ENCODE measurements at places on chromosomes 16 and 17.

DNA sequence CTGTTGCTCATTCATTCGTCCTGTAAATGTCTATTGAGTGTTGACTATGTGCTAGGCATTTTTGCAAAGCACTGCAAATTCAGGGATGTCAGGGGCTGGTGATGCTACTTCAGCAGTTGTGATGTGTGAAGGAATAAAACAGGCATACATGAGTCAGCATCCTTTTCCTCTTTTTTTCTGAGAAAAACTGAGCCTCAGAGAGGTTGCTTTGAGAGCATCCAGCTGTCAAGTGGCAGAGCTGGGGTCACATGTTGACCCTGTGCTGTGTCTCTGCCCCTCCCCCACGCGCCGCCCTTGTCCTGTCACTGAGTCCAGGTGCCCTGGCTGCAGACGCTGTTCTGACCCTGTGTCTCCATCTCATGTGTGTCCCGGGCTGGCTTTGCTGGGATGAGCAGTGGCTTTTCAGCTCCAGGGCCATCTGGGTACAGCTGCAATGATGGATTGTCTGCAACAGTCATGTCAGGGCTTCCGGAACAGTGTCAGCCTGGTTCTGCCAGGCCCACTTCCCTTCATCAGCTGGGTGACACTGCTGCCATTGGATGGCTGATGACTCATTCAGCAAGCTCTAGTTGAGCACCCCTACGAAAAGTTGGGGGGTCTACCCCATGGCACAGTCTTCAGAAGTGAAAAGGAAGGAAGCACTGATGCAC is 14.9 kb downstream of the SEC14L5 start:
- no peak for DNase-seq

GRCh38 chr16:88460496-88461330 is 7.6 kb downstream of the ZFPM1 start:
- no peak for DNase-seq

GRCh38 chr17:70365091-70365583 is 195.8 kb downstream of the KCNJ2 start:
- no peak for DNase-seq

DNA sequence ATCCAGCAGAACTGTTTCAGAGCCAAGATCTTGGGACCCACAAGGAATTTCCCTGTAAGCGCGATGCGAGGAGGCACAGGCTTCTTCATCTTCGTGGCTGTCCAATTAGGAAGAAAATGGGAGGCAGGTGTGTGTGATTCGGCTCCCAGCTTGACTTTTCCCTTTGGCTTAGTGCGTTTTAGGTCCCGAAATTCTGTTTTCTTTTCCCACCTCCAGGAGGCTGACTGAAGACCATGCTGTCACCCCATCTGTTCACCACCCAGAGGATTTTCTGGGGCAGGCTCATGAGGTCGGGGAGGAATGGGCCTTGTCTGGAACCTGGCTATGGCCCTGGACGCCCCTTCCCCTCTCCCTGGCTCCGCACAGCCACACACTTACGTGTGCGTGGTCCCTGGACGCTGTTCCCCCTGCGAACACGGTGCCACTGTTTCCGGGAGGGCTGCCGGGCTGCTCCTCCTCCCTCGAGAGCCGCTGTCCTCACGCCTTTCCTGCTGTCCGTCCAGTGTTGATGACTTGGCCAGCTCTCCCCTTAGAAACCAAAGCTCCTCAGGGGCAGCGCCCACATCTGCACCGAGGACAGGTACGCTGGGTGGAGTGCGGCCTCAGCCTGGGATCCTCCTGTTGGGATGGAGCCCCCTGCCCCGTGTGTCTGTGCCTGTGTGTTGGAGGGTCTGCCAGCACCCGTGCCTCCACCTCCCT is 2.7 kb upstream of the PABPN1L start:
- no peak for DNase-seq

DNA sequence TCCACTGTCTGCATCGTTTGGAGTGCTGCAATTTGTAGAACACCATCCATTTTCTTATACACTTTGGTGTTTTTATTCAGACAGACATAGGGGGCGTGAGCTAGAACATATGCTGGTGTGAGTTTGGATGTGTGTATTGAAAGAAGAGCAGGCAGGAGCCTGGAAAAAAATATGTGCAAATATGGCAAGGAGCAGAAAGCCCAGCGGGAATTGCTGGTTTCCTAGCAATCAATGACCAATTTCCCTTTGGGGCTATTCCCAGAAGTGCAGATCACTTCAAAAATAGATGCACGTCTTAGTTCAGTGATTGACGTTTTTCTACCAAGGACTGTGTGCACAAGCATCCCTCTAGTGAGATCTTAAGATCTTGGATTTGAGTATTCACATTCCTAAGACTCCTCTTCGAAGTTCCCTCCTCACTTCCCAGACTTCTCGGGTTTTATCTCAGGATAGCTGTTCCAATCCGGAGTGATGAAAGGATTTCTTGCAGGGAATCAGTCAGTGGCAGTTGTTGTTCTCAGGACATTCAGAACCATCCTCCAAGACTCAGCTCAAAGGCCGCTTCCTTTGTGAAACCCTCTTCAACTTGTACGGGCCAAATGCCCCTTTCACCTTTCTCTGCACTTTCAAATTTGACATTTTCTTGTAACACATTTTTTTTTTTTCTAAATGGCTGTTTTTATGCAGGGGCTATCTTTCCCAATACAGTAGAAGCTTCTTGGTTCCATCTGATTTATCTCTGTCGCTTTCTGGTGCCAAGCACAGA is 268.7 kb upstream of the ASIC2 start:
- no peak for DNase-seq

GRCh38 chr16:78962457-78962929 is 638.0 kb downstream of the MAF start:
- DNase-seq = peak; percentile 10

- no peak for DNase-seq
Observed at GRCh38 chr16:51305337-51305736, 154.3 kb upstream of the SALL1 start.

- DNase-seq = no peak
Observed at GRCh38 chr17:41588126-41588810, 1.6 kb upstream of the KRT14 start.

GRCh38 chr17:80694085-80694991 is 149.7 kb downstream of the RPTOR start:
- peak; percentile 98 for DNase-seq

GRCh38 chr17:62760059-62760944 is 47.8 kb downstream of the MARCHF10 start:
- DNase-seq = no peak

- no peak for DNase-seq
Observed at GRCh38 chr16:5979905-5980550, 882.4 kb upstream of the EEF2KMT start.

GRCh38 chr16:50081428-50082018 is 15.8 kb downstream of the HEATR3 start:
- no peak for DNase-seq

DNA sequence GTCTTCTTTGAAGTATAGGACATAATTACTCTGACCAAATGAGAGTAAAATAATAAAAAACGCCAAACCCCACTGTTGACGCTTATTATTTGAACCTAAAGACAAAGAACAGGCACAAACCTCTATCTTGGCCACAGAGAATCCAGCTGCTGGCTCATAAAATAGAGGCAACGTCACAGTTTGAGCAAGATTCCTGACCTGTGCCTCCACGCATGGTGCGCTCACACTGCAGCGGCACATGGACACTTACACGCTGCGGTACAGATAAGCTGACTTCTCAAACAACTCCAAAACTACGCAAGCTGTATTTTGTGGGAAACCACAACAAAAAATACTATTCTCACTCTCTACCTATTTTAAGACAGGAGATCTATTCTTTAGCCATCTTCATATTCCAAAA is 38.8 kb upstream of the TRAP1 start:
- DNase-seq = no peak

DNA sequence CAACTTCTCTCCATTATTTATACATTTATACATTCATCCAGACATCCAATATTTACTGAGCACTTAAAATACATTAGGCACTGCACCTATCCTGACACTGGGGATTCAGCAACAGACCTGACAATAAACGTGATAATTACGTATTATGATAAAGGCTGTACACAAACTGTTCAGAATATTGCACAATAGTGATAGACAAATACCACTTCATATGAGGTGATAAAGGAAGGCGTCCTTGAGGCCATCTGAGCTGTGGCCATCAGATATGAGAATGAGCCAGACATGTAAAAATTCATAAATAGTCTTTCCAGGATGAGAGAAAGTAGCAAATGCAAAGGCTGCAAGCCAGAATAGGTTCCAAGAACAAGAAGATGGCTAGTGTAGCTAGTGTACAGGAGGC is 8.6 kb downstream of the USP32 start:
- peak; percentile 52 for DNase-seq

DNA sequence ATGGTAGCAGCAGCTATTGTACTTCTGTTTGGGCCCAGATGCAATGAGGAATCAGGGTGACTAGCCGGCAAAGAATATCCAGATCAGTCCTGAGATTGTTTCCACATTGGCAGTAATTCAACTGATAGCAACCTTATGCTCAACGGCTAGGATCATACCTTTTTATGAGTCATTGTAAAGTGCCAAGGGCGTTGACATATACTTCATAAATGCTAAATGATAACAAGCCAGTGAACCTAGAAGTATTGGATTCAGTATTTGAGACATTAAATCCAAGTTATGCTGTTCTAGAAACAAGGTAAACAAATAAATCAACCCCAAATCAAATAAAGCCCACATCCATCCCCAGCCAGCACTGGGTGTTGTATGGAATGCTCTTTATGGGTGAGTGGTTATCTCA is 207.1 kb upstream of the ZFHX3 start:
- no peak for DNase-seq

All from NCI-H510A treated with DMSO at 0.1 percent for 48 hours (cell line).